ENCODE measurements at places on chromosomes 6 and 20.

DNA sequence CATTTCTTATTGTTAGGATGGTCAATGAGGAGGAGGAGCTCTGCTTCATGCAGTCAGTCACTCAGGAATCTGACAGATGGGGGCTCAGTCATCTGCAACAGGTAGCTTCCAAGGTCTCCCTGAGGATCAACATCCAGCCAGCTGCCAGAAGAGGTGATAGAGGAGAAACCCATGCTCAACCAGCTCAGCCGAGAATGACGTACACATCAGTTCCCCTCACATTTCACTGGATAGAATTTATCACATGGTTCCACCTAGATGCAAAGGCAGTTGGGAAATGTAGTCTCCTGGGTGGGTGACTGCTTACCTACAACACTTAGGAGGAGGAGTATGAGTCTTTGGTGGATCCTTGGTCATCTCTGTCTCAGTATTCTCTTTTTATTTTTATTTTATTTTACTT, 144.5 kb downstream of the CEBPB start:
- H3K36me3 ChIP-seq: no peaks in the 10 kb centered on the region
- no peak for DNase-seq
- no peak overlapping the region for H3K4me3 ChIP-seq
- H3K4me1 ChIP-seq: peaks cover 14% of the 10 kb centered on the region

DNA sequence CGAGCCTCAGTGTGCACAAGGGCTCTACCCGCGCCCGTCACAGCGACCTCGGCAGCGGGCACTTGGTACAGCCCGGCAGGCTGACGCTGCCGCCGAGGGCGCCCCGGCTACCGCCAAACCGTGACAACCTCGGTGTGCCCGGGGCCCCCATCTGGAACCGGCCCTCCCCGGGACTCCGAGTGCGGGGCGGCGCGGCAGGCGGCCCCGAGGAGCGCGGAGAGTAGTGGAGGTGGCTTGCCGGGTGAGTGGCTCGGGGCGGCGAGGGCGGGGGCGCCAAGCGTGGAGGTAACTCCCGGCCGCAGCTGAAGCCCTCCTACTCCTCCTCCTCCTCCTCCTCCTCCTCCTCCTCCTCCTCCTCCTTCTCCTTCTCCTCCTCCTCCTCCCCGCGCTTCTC, at the start of gene ISM1:
Gene ISM1, plus strand, starts transcription at position 371 of the 394 bp plus-strand sequence. CDS start 503 bp downstream, outside the sequence.
- peaks cover 10% of the 10 kb centered on the region for H3K27me3 ChIP-seq
- H3K4me3 ChIP-seq: peak within 1 kb of the TSS; percentile 21
- no peak within 1 kb of the TSS for H3K27ac ChIP-seq
- no peak for DNase-seq

- H3K36me3 ChIP-seq: peaks cover 25% of the 10 kb centered on the region
- H3K4me1 ChIP-seq: peaks cover 4% of the 10 kb centered on the region
- DNase-seq: no peak
- no peak overlapping the region for H3K27ac ChIP-seq
These were observed 18.2 kb downstream of the WRNIP1 start for GRCh38 chr6:2783188-2783963.

- no peak overlapping the region for H3K27ac ChIP-seq
- peaks cover 3% of the 10 kb centered on the region for H3K27me3 ChIP-seq
- DNase-seq: no peak
- H3K36me3 ChIP-seq: no peaks in the 10 kb centered on the region
These were observed 90.2 kb downstream of the THBS2 start for GRCh38 chr6:169163411-169163901.

DNA sequence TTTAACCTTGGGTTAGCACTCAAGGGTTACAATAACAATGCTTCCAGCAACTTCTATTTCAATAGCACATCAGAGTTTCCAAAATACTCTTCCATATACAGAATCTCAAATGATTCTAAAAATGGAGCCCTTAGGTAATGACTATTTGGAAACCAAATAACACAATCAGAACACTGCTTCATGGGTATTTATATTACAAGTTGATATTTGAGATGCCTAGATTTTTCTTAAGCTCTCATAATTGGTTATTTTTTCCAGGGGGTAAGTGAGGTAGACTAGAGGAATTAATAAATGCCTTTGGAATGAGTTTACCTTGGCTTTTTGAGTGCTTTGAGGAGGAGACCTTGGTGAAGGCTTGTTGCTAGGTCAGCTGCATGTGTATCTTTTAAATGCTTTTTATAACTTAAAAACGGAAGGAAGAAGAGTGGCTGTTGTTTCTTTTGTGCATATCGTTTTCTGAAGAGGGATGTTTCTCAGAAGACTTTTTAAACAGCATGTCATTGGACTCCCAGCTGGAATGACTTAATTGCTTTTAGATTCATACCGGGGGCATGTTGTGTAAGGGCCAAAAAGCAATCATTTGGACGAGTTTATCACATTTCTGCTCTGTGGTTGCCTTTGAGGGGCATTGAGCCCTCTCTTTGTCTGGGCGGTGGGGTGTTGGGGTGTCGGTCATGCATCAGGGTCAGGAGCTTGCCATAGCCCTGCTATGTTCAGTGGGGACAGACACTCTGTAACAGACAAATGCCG, 186.0 kb downstream of the DTNBP1 start:
- H3K27ac ChIP-seq: no peak overlapping the region
- peaks cover 18% of the 10 kb centered on the region for H3K4me1 ChIP-seq
- no peak for DNase-seq
- H3K27me3 ChIP-seq: no peaks in the 10 kb centered on the region
